ENCODE measurements at places on chromosomes 11 and 22.

DNA sequence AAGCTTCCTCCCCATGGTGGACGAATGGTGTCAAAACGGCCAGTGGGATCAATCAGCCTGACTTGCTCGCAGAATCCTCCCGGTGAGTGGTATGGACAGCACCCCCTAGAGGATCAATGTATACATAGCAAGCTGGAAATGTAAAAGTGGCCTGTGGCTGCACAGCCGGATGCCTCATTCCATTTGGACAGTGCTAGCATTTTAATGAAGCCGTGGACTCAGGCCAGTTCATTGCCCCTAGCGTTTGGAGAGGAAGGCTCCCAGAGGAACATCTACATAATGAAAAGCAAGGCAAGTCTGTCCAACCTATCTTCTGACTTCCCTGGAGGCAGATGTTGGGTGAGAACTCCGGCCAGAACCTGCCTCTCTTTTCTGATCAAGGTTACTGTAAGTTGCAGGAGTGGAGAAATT is 942.3 kb downstream of the NTM start:
- no peak for DNase-seq

DNA sequence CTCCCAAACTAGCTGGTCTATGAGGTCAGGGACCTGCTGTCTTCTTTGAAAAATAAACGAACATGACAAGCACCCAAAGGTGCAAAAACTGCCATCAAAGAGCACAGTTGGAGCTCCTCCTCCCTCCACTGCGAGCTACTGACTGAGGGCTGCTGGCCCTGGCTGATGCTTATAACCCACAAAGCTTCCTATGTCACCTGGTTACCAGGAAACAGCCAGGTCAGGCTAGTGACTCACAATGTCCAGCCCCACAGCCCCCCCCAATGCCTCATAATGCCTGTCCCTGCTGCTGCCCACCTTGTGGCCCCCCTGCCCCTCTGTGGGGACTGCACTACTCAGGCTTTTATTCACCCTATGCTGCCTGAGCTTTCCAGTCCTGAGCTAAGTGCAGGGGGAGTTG is at the start of gene DRICH1:
Gene DRICH1, minus strand, starts transcription at position 144 of the 400 bp plus-strand sequence. CDS start 298 bp downstream, outside the sequence.
- DNase-seq: no peak

DNA sequence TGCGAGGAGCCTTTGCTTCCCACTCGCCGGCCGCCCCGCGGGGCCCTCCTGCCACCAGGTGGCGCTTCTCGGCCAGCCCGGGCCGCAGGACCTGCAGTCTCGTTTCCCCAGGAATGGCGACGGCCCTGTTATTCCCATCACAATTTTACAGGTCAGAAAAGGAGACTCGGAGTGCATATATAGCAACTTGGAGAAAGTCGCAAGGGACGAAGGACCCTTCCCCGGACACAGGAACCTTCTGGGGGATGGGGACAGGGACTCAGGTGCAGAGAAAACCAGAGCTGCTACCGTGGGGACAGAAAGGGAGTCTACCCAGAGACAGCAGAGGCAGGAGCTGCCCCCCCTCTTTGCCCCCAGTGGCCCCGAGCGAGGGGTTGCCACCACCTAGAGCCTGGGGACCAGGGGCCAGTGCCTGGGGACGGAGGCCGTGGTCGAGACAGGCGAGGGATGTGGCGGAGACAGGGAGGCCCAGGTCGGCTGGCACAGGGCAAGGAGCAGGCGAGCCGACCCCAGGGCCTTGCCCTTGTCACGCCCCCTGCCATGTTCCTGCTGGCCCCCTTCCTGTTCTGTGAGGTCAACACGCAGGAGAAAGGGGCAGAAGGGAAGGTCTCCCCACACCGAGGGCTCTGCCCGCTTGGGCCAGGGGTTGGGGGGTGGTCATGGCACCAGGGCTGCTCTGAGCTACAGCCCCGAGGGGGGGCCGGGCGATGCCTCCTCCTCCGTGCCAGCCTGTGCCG is 3.5 kb upstream of the KRTAP5-6 start:
- DNase-seq: peak; percentile 57

DNA sequence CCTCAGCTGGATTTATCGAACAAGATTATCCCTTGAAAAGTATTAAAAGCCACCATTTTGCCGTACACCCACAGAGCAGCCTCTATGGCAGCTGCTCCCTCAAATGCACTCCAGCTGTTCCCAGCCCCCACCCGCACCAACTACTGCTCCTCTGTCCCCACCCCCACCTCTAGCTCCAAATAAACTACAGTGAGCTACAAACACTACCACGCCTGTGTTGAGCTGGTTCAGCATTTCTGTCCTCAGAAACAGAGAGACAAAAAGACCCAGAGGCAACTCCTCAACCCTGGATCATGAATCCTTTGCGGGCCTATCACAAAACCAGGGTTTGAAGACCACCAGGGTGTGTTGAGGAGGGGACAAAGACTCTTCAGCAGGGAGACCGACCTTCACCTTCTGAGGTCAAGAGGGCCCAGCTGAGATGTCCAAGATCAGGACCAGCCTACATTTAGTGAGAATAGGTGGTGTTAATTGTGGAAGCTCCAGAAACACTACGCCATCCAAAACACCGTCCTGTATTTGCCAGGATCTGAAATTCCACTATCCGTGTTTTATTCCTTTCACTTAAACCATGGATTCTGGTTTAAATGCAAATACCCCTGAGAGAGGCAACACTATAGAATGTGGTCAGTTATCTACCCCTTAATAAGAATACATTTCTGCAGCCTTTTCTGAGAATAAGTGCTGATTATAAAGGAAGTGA is 195.9 kb downstream of the DSCAML1 start:
- no peak for DNase-seq

- DNase-seq: no peak
Measured at GRCh38 chr11:13339195-13340153, 61.9 kb downstream of the BMAL1 start.

GRCh38 chr11:12292766-12293165 is 84.6 kb upstream of the PARVA start:
- no peak for DNase-seq

DNA sequence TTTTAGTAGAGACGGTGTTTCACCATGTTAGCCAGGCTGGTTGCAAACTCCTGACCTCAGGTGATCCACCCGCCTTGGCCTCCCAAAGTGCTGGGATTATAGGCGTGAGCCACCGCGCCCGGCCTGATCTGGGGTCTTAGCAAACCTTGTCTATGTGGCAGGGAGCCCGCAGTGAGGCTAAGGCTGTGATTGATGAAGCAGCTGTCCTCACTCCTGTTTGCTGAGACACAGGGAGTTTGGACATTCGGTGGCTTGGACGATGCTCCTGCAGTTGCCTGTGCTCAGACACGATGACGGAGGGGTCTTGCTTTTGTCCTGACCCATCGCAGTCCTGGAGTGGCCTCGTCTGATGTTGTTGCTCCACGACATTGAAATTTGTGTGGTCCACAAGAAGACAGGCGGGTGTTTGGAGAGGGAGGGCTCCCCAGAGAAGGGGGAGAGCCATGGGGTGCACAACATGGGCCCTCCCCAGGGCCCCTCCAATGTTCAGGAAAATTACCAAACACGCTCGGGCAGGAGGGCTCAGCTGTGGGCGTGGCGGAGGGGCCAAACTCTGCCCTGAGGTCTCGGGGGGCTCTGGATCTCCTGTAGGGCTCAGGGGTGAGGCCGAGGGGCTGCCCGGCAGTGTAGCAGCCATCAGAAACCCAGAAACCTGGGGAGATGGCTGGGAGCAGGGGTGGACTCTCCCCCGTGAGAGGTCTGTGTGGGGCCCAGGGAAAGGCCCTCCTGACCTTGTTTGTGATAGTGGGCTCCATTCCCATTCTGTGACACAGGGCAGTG is 41.8 kb upstream of the PRR5 start:
- DNase-seq: no peak

GRCh38 chr11:118663381-118663780 is 16.1 kb downstream of the TREH start:
- no peak for DNase-seq

DNA sequence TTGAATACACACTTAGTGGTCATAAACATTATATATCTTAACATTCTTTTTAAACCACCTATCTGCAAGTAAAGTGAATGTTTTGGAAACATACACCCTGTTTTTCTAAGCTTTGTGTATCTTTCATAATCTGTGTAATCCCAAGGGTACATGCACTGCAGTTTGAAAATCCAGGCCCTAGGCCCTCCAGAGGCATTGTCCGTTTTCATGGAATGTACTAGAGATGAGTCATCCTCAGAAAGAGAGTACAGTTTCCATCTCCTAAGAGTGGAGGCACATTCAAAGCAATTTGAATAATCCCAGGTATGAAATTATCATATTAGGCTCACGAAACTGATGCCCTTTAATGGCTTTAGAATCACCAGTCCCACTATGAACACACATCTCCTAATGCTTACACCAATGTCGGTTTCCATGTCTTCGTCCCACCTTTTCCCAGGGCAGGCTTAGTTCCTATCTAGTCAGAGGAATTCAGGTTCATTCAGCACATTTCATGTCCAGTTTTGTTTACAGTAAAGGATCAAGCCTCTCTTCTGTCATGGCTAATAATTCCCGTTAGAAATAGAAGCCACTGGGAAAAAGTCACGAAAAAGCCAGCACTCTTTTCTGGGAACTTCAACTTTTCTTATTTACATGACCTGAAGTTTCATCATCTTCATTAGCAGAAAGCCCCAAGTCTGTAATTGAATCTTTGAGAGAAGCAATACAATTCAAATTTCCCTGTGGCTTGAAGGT is 39.5 kb upstream of the CD44 start:
- DNase-seq: peak; percentile 60

- no peak for DNase-seq
Measured at GRCh38 chr11:17157761-17158160, 50.0 kb downstream of the PIK3C2A start.

DNA sequence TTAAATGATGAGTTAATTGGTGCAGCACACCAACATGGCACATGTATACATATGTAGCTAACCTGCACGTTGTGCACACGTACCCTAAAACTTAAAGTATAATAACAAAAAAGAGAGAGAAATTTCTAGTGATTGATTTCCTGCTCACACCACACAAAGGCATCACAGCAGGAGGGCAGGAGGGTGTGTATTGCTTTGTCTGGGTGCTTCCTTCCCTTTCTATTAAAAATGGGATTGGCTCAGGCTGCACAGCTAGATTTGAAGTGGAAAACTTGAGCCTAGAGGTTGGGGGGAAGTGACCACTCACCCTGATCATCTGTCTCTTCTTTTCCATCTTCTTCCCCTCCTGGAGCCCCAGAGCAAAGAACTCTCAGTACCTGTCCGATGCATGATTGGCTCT is 944 bp upstream of the SCGB1D2 start:
- DNase-seq: no peak

DNA sequence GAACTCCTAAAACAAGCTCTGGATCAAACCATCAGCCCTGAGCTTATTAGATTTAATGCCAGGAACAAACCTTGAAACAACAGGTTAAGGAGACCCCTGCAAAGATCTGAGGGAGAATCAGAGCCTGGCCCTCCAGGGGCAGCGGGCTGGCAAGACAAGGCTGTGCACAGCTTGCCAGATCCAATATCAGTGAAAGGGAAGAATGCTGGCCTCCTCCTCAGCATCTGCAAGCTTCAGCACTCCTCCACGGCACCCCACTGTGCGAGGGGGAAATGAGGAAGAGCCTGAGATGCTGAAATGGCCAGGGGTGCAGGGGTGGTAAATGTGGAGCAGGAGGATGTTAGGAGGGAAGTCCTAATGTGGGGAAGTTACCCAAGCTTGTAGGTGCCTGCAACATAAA is 167.0 kb downstream of the TENM4 start:
- no peak for DNase-seq

DNA sequence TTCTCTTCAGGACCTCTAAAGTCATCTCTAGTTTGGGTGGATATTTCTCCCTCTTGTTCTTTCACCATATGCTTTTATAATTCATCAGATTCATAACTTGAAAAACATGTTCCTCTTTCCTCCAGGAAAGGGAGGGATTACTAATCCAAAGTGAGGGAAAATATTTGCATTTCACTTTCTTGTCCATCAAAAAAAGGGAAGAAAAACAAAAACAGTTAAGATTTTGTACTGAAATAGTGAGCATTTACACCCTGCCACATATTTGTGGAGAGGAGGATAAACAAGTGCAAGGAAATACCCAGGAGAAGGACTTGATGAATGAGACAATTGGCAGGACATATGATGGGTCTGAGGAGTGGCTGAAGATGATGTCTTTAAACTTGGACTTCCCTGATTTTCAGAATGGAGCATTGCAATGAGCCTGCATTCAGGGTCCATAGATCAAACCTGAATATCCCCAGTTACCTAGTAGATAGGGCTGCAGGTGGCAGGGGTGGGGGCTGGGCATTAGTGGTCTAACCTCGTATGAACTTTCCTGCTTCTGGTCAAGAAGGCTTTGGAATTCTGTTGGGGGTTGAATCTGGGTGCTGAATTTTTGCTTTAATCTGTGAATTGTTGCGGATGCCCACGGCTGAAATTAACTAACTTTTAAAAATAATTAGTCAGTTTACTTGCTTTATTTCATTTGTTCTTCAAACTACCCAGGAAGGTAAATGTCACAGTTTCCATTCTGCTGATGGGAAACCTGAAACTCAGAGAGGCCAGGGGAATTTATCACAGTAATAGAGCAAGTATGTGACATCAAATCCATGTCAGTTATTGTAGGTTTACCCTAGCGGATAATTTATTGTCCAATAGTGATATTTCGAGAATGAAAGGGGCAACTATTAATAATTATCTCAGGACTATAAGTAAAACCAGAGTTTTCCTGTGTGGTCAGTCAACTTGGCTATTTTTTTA is 36.9 kb upstream of the TMEM123 start:
- DNase-seq: no peak

GRCh38 chr11:129528296-129528695 is 152.6 kb downstream of the BARX2 start:
- no peak for DNase-seq

DNA sequence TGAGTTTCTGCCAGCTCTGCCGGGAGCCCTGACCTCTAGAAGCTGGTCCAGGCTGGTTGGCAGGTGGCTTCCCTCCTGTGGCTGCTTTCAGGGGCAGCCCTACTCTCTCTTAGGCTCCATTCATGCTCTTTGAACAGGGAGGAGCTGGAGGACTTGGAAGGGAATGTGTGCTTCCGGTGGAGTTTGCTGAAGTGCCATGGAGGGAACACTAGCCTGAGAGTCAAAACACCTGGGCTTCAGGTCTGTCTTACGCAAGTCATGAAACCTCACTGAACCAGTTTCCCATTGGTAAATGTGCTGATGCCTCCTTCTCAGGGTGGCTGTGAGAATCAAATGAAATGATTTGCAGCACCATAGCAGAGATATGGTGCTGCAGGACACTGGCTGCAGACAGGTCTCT is 224.5 kb downstream of the KIRREL3 start:
- DNase-seq: no peak

DNA sequence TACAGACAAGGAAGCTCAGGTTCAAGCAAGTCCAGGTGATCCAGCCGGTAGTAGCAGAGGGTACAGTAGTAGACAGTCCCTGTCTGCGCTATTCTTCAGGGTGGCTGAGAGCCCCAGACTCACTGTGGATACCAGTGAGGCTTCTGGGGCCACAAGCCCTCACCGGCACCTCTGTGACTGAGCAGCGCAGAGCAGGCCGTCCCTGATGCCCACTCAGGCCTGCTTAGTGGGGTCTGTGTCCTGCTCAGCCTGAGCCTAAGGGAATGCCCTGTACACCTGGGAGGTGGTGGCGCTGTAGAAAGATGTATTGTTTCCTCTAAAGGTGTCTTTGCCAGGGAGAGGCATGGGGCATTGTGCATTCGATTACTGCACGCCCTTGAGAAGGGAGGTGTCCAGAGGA is 143.8 kb downstream of the CACNA1I start:
- no peak for DNase-seq

Measured in trophoblast cell (in vitro differentiated cells and primary cell).